ENCODE measurements at places on chromosomes 3 and 15.

- no peak for DNase-seq
Measured at GRCh38 chr3:120741837-120742197, 499 bp downstream of the RABL3 start.

- no peak for DNase-seq
Measured at GRCh38 chr3:150673966-150674365, 29.8 kb downstream of the ERICH6 start.

DNA sequence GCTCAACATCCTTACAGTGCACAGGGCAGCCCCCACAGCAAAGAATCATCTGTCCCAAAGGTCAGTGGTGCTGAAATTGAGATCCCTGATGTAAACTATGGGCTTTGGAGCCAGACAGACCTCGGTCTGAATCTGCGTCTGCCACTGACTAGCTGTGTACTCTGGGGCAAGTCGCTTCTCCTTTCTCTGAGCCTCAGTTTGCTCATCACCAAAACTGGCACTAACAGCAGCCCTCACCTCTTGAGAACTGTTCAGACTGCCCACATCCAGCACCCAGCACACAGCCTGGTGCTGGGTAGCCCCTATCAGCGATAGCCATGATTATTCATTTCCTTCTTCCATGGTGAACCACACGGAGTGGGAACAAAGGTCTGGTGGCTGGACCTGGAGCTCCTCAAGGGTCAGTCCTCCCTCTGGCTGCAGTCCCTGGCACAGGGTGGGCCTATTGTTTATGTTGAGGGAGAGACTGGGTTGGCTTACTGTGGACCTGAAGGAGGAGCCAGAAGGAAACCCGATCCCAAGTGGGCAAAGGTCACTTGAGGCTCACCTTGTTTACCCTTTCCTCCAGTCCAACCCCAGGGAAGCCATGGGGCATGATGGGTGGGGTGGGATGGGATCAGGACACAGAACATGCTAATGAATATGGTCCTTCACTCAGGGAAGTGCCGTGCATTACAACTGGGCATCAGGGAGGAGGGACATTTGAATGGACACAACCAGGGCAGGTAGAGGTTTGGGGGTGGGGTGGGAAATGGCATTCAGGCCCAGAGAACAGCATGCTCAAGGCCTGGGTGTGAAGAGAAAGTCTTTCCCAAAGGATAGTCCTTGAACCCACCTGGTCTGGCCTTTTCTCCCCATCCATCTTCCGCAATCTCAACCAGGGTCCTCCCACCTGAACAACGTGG lies 1.6 kb upstream of the PRKCD start:
- DNase-seq: no peak

DNA sequence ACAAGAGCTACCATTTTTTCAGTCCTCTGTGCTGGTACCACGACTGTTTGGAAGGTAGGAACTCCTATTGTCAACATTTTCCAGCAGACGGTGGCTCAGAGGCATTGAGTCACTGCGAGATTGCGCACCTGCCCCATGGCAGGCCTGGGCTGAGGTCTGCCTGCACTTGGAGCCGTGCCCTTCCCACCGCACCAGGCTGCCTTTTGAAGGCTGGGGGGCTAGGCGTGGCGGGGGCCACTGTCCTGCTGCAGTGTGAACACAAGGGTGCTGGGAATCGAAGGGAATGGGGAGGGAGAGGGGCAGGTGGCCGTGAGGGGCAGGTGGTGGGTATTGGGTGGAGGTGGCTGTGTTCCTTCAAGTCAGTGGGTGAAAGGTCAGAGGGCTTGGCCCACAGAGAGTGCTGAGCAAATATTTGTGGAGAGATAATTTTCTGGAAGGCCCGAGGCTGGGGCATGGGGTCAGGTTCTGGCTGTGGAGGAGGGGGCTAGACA lies 16.3 kb downstream of the SNX33 start:
- DNase-seq: no peak

- no peak for DNase-seq
Measured at GRCh38 chr3:72150634-72151412, 365.9 kb upstream of the PROK2 start.

DNA sequence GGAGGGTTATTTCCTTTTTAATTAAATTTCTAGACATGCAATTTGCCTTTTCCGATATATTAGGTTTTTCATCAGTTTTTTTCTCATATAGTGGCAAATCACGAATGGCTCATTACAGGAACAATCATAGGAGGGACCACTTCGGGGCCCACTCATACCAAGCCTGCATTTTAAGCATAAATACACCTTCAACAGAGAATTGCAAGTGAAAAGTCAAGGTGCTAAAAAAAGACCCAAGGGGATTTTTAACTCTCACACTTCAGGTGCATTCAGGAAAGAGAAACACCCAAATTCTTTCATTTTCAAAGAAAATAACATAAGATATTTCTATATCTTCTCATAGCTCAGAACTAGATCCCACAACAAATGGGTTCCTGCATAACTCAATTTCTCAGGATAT lies 979.6 kb upstream of the NR2F2 start:
- no peak for DNase-seq

DNA sequence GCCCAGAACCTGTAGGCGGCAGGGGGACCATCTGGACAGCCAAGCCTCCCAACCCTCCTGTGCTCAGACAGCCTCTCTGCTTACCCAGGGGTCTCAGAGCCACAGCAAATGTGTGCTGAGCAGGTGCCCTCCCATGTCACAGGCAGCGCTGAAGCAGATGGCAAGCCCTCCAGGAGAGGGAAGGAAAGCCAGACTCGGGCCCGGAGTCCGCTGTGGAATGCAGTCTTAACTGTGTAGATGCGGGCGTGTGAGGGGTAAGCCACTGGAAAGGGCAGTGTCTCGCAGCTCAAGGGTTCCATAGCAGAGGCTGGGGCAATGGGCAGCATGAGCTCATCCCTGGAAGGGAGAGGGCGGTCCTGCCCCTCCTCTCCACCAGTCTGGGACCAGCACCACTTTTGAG lies 45.6 kb downstream of the UMPS start:
- no peak for DNase-seq

GRCh38 chr15:63506537-63507035 lies 2.2 kb downstream of the USP3 start:
- no peak for DNase-seq

DNA sequence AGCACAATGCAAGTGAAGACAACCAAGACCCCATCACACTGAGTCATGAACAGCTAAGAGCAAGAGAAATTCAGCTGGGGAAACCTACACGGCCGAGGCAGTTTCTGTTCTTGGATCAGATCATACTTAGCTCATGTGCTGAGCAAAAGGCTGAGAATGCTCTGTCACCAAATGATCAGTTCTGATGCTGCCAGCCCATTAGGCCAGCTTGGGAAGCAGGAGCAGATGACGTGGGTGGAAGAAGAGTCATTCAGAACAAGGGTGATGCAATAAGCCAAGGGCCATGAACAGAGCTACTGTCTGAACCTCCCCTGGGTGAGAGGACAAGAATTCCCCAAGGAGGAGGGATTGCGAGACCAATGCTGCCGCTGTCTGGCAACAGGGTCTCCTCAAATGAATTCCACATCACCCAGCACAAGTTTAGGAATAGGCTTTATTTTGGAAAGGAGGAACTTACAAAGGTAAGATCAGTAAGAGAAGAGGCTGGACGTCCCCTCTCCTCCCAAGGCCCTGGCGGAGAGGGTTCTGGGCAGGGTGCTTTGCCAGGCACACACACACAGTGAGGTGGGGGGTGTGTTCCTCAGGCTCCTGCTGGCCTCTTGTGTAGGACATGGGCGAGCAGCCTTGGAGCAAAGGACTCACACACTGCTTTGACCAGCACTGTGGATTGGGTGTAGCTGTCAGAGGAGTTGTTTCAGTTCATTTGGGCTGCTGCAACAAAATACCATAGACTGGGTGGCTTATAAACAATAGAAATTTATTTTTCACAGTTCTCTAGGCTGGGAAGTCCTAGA lies 65.6 kb upstream of the CTXND1 start:
- no peak for DNase-seq

- DNase-seq: no peak
Measured at GRCh38 chr3:128485282-128486204, 7.5 kb downstream of the GATA2 start.

- no peak for DNase-seq
Measured at GRCh38 chr15:63348392-63348791, 33.3 kb downstream of the CA12 start.

- no peak for DNase-seq
Measured at GRCh38 chr3:62167566-62168262, 205.6 kb downstream of the FEZF2 start.

GRCh38 chr15:101445562-101446517 lies 43.7 kb downstream of the PCSK6 start:
- DNase-seq: no peak

DNA sequence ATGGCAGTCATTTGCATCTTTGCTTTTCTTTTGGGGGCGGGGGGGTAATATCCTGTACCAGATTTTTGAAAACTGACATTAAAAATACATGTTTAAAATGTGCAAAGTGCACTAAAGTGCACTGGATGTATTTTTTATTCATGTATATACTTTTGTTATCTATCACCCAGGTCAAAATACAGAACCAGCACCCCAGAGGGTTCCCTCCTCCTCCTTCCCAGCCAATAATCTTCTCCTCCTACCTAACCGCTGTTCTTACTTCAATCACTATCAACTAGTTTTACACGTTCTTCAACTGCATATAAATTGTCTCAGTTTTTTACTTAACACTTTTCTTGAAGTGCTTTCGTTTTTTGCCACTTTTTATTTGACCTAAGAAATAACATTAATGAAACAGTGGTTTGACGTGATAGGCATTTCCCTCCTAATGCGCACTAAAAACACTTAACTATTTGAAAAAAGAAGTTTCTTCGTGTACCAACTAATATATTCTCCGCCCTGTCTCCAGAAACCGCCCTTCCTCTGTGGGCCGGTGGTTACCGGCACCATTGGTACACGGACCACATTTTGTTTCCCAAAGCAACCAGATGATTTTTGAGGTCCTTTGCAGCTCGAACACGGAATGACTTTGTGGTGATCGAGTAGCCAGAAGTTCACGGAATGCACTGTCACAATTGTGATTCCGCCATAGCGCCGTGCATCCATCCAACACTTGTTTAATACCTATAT lies 836 bp upstream of the AKAP13 start:
- no peak for DNase-seq

GRCh38 chr15:49627407-49627877 lies 6.6 kb downstream of the DTWD1 start:
- DNase-seq: no peak

- no peak for DNase-seq
Measured at GRCh38 chr3:10169000-10169496, 4.3 kb downstream of the IRAK2 start.

DNA sequence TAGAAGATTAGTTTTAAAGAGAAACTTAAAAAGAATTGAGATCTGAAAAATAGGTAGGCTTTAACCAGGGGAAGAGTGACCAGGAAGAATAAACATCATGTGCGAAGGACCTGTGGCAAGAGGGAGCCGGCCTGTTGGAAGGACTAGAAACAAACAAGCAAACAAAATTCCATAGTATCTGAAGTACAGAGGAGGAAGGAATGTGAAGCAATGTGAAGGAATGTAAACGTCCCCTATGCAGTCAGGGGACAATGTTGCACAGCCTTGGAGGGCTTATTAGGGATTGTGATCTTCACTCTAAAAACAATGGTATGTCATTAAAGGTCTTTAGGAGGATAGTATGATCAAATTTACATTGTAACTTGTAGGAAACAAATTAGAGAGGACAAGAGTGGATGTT lies 84.4 kb upstream of the PLCL2 start:
- no peak for DNase-seq

DNA sequence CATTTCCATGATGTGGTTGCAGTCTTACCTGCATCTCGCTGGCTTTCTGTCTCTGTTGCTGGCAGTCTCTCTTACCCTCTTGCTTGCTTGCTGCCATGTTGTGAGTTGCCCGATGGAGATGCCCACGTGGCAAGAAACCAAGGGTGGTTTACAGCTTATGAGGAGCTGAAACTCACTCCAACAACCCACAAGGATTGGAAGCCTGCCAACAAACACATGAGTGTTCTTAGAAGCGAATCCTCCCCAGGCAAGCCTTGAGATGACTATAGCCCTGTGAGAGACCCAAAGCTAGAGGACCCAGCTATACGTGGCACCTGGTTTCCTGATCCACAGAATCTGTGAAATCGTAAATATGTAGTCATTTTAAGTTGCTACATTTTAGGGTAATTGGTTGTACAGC lies 490.9 kb upstream of the ADAMTS9 start:
- DNase-seq: no peak

DNA sequence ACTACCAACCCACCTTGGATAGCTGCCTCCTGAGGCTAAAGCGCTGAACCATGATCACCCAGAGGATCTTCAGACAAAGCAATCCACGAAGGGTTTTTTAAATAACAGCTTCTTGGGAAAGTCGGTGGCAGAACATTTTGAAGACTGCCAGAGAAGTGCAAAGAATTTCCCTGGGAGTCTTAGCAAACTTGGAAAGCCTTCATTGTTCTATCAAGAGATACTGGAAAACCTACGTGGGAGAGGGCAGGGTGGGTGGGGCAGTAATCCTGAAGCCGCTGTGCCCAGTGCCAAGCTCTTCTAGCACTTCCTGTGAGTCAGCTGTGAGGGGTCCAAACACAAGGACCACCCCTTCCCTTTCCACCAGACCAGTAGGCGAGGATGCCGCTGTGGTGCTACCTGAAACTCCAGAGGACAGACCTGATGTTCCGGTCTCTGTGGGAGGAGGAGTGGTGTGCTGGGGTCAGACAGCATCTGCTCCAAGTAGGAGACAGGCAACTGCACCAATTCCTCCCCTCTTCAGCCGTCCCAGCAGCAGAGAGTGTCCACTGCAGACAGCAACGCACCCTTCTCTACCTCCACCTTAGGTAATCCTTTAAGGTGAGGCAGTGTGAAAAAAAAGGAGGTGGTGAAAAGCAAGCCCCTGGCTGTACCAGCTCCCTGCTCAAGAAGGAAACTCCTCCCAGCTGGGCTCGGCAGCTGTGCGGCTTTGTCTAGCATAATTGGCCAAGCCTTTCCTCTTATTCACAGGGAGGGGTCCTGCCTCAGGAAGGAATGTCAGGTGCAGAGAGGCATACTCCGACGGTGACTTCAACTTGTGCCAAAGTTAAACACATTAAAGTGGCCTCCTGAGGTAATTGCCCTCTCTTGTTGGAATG lies 99.0 kb downstream of the TMCC1 start:
- no peak for DNase-seq

GRCh38 chr15:50940506-50940905 lies 32.0 kb downstream of the AP4E1 start:
- no peak for DNase-seq

DNA sequence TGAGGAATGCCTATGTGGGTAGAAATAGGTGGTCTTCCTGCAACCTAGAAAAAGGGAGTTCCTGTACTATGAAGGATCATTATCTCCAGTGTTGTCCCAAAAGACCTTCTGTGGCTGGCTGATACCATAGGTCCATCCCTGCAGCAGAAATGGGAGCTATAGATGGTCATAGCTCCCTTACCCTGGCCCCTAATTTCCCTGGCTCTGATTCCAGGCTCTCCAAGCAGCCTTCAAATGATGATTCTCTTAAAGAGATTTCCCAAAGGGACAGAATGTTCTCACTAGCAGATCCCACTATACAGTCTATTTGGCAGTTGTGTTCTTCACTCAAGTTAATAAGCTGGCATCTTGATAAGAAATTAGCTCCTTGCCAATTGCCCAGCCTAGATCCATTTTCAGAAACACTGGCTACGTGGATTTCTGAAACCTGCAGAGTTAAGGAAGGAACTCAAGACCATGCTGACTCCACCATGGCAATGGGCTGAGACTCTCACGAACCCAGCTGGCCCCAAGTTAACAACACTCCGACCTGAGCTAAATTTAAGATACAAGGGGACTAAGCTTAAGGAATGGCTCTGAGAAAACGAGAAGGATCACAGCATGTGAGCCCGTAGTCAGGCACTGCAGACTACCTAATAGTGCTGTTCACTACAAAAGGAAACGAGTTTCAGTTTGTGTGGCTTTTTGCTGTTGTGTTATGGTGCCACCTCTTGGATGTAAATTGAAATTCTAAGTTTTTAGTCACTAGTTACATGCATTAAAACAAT lies 11.4 kb downstream of the C15orf40 start:
- DNase-seq: no peak

Measured in activated naive CD8-positive, alpha-beta T cell treated with anti-CD3 and anti-CD28 coated beads, Interleukin-2, amount 50 U/mL, for 16 hours (primary cell).